Activated T-cell treated with anti-CD3 and anti-CD28 coated beads, Interleukin-2, amount 50 U/mL, for 72 hours (primary cell): ENCODE measurements at places on chromosomes 13 and 19. TPM values are rescaled to one million over a fixed set of nuclear protein-coding genes. Genes with fewer than 3 reads are reported as not detected.

DNA sequence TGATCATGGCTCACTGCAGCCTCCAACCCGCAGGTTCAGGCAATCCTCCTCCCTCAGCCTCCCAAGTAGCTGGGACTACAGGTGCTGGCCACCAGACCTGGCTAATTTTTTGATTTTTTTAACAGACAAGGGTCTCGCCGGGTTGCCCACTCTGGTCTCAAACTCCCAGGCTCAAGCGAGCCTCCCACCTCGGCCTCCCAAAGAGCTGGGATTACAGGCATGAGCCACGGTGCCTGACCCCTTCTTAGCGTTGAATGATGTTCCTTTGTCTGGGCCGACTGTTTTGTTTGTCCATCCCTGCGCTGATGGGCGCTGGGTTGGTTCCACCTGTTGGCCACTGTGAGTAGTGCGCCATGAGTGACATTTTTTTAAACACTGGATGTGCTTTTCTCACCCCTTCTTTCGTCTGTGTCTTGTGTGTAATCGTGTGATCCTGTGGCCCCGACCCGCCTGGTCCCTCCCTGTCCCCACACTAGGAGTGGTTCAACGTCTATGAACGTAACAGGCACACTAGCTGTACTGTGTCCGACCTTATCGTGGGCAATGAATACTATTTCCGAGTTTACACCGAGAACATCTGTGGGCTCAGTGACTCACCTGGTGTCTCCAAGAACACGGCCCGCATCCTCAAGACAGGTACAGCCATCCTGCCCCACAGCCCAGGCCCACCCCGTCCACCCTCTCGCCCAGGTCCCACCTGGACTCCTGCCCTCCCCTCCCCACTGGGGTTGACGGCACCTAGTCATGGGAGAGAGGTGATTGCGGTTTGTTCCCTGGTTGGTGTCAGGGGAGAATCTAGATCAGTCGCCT lies 15.0 kb upstream of the EMC10 start:
- H3K36me3 ChIP-seq = no peaks in the 10 kb centered on the region
- no peak overlapping the region for H3K4me3 ChIP-seq
- peak; percentile 68 for DNase-seq
- peaks cover 19% of the 10 kb centered on the region for H3K4me1 ChIP-seq
- no peak overlapping the region for H3K27ac ChIP-seq
- peaks cover 17% of the 10 kb centered on the region for H3K27me3 ChIP-seq

DNA sequence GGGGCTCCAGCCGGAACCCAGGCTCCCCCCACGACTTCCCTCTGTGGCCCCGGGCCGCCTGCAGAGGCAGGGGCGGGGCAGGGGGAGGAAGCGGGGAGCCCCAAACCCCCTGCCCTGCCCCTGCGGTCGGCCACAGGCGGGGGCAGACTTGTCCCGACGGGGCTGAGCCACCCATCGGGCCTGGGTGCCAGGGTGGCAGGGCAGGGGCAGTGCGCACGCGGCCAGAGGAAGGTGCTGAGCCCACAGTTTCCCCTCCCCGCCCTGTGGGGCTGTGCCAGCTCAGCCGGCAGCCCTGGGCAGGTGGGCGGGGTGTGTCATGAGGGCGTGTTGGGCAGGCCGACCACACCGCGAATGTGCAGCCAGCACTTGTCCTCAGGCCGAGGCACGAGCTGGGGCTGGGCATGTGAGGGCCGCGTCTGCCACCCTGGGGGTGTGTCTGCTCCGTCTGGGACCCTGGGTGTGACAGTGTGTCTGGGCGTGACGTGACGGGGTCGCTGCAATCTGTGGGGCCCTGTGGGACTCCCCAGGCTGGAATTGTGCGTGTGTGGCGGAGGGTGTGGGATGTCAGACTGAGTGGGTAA lies 17.7 kb downstream of the CCDC97 start:
- peaks cover 76% of the 10 kb centered on the region for H3K4me1 ChIP-seq
- peak overlapping the region; percentile 81 for H3K4me3 ChIP-seq
- DNase-seq = peak; percentile 95
- H3K27me3 ChIP-seq = no peaks in the 10 kb centered on the region

GRCh38 chr13:99370481-99371275 lies 63.5 kb upstream of the GPR183 start:
- peak; percentile 39 for DNase-seq
- H3K27ac ChIP-seq = peak overlapping the region; percentile 63
- H3K4me1 ChIP-seq = peaks cover 97% of the 10 kb centered on the region
- no peaks in the 10 kb centered on the region for H3K27me3 ChIP-seq
- peaks cover 23% of the 10 kb centered on the region for H3K36me3 ChIP-seq
- peak overlapping the region; percentile 83 for H3K4me3 ChIP-seq

- no peaks in the 10 kb centered on the region for H3K36me3 ChIP-seq
- peaks cover 5% of the 10 kb centered on the region for H3K27me3 ChIP-seq
- peaks cover 11% of the 10 kb centered on the region for H3K4me1 ChIP-seq
- H3K27ac ChIP-seq = no peak overlapping the region
- DNase-seq = no peak
- no peak overlapping the region for H3K4me3 ChIP-seq
Measured at GRCh38 chr13:33076001-33076992, 60.1 kb downstream of the KL start.

GRCh38 chr19:9149997-9150396 lies 9.8 kb downstream of the ZNF317 start:
- no peaks in the 10 kb centered on the region for H3K27me3 ChIP-seq
- DNase-seq = no peak
- no peak overlapping the region for H3K4me3 ChIP-seq
- peaks cover 55% of the 10 kb centered on the region for H3K4me1 ChIP-seq
- H3K27ac ChIP-seq = peak overlapping the region; percentile 36

DNA sequence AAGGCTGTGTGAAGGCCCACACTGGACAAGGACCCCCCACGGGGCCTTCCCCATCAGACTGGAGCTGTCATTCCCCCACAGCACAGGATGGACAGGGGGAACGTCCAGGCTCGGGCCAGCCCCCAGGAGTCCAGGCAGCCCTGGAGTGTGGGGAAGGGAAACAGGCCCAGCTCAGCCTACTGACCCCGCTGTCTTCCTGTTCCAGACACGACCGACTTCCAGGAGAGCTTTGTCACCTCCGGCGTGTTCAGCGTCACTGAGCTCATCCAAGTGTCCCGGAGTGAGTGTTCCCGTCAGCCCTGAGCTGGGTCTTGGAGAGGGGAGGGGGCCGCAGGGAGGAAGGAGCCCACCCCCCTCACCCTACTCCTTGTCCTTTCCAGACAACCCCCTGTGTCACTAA lies 47.0 kb downstream of the SMIM24 start:
- H3K36me3 ChIP-seq = peaks cover 8% of the 10 kb centered on the region
- H3K27ac ChIP-seq = no peak overlapping the region
- no peak for DNase-seq

DNA sequence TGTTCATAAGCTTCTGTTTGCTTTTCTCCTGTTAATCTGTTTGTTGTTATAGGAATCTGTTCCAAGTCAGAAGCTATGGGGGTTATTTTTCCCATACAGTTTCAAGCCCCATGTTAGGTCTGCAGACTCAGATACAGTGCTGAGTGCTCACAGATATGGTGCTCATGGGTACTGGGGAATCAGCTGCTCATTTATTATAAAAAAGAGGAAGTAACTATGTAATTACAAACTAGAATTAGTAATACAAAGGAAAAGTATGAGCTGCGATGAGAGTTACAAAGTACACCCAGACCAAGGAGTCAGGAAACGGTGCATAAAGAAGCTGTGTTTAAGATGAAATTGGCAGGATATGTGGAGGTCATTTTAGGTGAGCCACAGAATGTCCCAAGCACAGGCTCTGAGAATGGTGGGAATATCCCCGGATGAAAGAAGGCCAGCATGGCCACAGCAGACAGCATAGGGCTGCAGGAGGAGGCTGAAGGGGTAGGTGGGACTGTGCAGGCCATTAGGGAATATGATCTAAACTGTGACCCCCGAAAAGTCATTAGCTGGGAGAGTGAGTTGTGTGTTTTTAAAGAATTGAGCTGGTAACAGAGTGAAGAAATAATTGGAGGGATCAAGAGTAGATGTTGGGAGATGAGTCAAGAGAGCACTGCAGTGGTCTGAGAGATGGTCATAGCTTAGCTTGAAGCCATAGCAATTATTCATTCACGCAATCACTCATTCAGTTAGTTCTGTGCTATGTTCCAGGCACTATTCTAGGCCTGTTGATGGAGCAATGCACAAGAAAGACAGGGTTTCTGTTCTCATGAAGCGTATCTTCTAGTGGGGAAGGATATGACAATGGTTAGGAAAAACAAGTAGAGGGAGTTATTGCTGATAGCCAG lies 177.4 kb upstream of the UBL3 start:
- no peaks in the 10 kb centered on the region for H3K36me3 ChIP-seq
- no peak for DNase-seq
- no peak overlapping the region for H3K4me3 ChIP-seq
- no peaks in the 10 kb centered on the region for H3K4me1 ChIP-seq
- no peaks in the 10 kb centered on the region for H3K27me3 ChIP-seq
- no peak overlapping the region for H3K27ac ChIP-seq

DNA sequence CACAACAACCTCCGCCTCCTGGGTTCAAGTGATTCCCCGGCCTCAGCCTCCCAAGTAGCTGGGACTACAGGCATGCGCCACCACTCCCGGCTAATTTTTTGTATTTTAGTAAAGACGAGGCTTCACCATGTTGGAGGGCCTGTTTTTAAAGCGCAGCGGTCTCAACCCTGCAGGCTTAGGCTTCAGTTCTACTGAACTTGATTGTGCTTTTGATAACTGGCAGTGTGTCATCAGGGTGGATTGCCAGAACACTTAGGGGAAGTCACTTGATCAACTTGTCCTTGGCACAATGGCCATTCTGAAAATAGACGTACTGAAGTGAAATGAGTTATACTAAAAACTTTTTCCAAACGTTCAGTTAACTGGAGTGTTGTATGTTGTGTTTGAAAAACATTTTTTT lies 472.2 kb downstream of the KLF5 start:
- no peak overlapping the region for H3K4me3 ChIP-seq
- no peak overlapping the region for H3K27ac ChIP-seq

- no peak for DNase-seq
- no peaks in the 10 kb centered on the region for H3K4me1 ChIP-seq
- no peak overlapping the region for H3K27ac ChIP-seq
Measured at GRCh38 chr13:36915106-36915505, 4.9 kb downstream of the SMAD9 start.

The NLRP12 gene
- not detected for total RNA-seq

The IZUMO2 gene
- total RNA-seq = not detected

The VSTM2B gene
- not detected for total RNA-seq

The CPB2 gene
- not detected for total RNA-seq

The IGSF23 gene
- total RNA-seq = not detected
